Stimulated activated CD8-positive, alpha-beta memory T cell treated with anti-CD3 and anti-CD28 coated beads, Interleukin-4, amount 100 ng/mL, for 1 hour (primary cell): ENCODE measurements at places on chromosomes 2 and 18.

DNA sequence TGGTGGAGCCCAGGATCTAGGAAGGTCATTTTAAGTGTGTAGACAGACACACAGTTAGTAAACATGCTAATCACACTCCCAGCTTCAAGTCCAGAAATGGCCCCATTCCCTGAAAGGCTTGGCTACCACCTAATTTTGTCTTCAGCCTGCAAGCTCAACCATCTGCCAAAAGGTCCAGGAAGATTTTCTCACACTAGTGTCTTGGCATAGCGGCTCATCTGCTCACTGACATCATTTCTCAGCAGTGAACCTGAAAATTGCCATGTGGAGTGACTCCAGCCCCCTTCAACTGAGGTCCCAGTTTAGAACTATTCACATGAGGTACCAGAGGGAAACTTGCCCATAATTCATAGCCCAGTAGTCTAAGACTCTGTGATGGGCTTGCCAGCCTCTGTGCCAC lies 748.9 kb downstream of the LRP1B start:
- DNase-seq, result no peak

GRCh38 chr2:143171817-143172216 lies 42.6 kb downstream of the ARHGAP15 start:
- no peak for DNase-seq

DNA sequence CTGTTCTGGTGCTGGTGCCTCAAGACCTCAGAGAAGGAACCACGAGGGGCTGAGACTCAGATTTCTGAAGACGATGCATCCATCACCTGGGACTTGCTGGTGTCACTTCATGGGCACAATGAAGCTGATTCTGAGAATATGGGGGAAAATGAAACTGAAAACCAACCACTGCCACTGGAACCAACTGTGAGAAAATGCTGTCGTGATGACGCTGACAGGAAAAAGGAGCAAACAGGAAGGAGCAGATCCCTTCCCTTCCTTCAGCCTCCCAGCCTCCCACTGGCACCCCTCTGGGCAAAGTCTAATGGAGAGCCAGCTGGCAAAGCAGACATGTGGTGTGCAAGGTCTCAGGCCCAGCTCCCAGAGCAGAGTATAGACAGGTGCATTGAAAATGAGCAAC lies 109.7 kb downstream of the FOXI3 start:
- DNase-seq, result no peak

- DNase-seq, result no peak
Measured at GRCh38 chr18:80074183-80074582, 34.9 kb upstream of the ADNP2 start.

- no peak for DNase-seq
Measured at GRCh38 chr2:54897420-54898310, 152.6 kb downstream of the RTN4 start.

DNA sequence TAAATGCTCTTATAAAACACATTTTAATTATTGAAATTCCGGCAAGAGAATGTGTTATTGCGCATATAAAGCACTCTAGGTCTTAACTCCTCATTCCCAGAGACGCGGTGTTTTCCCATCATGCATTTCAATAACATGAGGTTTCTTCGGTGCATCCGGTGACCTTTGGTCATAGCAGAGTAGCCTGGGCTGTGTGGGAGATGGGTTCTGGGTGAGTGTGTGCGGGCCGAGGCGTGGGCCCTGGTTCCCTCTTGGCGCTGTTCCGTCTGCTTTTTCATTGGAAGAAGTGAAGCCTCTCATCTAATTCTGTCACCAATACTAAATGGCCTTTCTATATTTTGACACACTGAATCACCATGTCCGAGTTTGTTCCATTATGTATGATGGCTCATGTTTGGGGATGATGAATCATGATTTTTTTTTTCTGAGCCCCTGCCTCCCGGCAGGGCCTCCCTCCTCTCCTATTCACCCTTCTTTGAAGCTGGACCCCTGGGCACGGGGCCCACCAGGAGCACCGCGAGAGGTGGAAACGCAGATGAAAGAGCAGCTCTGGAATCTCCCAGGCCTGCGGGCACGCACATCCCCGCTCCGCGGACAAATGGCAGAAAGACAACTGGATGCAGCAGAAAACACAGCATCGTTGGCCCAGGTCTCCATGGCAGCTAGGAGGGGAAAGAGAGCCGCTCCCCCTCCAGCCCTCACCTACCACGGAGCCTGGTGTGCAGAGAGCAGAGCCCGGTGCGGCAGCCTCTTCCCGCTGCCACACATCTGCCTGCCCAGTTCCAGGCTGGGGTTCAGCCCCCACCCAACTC lies 85.8 kb upstream of the HPCAL1 start:
- no peak for DNase-seq

DNA sequence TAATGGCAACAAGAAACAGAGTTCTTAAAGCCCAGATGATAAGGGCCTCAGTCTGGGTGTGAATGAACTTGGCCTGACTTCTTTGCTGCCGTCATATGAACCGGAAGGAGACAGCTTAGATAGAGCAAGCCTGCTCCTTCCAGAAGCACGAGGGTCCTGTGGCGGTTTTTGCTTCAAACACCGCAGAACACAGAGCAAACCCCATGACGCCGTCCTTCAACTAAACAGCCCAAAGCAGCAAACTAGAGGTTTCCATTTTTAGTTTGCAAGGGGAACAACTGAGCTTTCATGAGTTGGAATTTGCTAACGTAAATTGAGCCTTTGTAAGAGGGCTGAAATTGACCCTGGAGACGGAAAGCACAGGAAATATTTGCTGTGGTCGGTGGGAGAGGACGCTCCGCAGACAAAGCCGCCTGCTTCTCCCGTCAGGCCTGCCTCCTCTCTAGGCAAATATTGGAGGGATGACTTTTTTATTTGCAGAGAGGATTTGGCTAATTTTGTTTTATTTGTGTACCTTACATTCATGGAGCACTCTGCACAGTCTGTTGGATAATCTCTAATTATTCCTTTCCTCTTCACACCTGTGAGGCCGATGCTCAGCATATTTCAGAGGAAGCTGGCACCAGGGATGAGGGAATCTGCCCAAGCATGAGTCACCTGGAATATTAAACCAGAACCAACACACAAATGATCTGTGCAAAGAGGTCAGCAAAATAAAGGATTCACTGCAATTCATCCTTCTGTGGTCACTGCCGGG lies 134.0 kb upstream of the NCK2 start:
- no peak for DNase-seq

DNA sequence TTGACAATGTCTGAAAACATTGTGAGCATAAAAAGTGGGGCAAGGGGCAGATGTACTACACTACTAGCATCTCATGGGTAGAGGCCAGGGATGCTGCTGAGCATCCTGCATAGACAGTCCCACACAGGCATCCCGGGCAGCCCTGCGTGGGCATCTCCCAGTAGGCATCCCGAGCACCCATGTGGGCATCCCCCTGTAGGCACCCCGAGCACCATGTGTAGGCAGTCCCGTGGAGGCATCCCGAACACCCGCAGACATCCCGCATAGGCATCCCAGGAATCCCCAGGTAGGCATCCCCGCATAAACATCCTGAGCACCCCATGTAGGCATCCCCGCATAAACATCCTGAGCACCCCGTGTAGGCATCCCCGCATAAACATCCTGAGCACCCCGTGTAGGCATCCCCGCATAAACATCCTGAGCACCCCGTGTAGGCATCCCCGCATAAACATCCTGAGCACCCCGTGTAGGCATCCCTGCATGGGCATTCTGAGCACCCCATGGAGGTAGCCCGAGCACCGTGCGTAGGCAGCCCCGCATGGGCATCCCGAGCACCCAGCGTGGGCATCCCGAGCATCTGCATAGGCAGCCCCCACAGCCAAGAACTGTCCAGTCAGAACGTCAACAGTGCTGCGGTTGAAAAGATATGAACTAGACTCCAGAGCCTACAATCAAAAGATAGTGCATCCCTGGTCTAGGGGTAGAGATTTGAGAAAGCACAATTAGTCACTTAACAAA lies 273.5 kb downstream of the NBAS start:
- DNase-seq, result no peak

GRCh38 chr2:239192456-239192855 lies 208.4 kb downstream of the HDAC4 start:
- DNase-seq, result no peak

DNA sequence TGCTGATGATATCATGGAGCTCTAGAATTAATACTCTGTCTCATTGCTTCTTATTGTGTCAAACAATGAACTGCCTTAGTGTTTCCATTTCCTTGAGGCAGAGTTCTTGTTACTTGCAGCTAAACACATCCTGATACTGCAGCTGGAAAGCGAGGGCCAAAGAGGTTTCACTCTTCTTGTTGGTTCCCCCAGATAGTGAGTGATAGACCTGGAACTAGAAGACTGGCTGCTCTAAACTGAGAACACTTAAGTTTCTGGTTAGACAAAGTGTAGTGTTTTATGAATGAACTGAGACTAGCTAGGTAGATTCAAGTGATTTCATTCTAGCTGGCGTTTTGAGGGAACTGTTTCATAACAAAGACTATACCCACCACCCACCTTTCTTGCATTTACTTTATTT lies 321.7 kb downstream of the TXNL1 start:
- DNase-seq, result no peak

- DNase-seq, result no peak
Measured at GRCh38 chr2:196915507-196916189, 10.9 kb downstream of the PGAP1 start.

DNA sequence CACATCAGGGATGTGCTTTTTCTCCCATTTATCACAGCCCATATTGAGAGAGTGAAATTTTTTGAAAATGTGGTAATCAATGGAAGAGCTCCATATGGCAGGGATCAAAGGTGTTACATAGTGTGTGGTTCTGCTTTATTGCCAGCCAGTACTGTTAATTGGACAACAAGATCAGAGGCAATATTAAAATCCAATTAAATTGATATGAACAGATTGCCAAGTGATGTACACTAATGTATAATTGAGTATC lies 338.9 kb downstream of the BCL11A start:
- DNase-seq, result no peak

- DNase-seq, result no peak
Measured at GRCh38 chr2:65076345-65076710, 20.1 kb downstream of the CEP68 start.

- no peak for DNase-seq
Measured at GRCh38 chr18:74516271-74517235, 17.7 kb upstream of the CNDP1 start.

GRCh38 chr2:235447210-235447609 lies 46.6 kb upstream of the AGAP1 start:
- DNase-seq, result no peak

- no peak for DNase-seq
Measured at GRCh38 chr2:86293612-86294011, 43.8 kb downstream of the REEP1 start.

GRCh38 chr18:48827291-48828193 lies 123.2 kb downstream of the SMAD7 start:
- DNase-seq, result no peak

DNA sequence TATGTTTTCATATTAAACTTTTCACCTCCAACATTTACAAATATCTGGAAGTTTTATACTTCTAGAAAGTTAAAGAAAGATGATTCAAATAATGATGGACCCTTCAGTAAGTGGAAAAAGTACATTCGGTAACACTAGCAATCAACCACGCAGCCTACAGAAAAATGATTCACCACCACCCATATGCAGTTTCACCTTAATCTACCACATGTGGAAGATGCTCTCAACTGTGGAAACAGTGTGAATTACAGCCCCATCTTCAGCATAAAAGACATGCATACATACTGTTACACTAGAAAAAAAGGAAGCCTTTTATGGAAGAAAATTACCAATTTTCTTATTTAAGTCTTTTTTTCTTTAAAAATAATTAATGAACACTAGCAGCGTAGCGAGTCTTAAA lies 1.1 kb downstream of the SLC38A11 start:
- no peak for DNase-seq

- no peak for DNase-seq
Measured at GRCh38 chr2:30769891-30770462, 37.3 kb downstream of the CAPN13 start.

DNA sequence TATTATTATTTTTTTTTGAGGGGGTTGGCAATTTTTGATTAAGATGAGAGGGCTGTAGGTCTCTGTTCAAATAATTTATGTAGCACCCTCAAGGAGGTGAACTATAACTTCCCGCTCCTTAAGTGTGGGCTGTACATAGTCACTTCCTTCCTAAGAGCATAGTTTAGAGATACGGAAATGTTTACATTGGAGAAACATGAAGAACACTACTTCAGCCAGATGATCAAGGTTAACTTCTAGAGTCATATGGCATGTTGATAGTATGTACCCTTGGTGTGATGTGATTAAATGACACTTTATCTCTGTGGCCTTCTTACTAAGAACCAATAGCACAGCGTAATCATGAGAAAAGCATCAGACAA lies 93.7 kb downstream of the MIB1 start:
- no peak for DNase-seq

- DNase-seq, result no peak
Measured at GRCh38 chr18:57624988-57625387, 3.4 kb upstream of the NARS1 start.

DNA sequence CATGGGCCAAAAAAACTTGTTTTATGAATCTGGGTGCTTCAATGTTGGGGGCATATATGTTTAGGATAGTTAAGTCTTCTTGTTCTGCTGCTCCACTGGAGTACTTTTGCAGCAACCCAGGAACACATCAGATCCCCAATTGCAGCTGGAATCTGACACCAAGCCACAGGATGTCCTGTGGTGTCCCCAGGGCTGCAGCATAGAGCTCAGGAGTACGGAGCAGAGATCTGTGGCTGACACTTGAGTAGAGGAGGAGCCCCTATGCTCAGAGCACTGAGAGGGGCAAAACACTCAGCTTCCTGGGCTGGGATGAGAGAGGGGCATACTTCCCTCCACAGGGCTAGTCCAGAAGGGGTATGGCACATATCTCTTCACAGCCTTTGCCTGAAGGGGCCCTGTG lies 138.9 kb upstream of the ERBB4 start:
- DNase-seq, result no peak

DNA sequence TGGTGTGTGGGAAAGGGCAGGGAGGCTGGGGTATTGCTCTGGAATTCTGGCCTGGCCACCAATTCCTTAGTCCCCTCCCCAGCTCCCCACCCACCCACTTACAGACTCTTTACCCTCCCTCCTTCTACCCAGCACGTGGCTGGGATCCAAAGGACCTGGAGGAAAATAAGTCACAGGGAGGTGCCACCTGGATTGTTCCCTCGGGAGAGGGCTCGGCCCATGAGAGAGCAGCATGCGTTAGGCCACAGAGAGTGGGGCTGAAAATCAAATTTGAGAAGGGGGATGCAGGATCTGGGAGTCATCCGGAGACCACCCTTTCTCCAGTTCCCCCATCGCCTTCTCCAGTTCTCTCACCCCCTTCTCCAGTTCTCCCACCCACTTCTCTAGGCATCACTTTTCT lies 3.0 kb downstream of the ASPRV1 start:
- DNase-seq, result no peak

- no peak for DNase-seq
Measured at GRCh38 chr2:174330945-174331594, 3.7 kb upstream of the SP9 start.

DNA sequence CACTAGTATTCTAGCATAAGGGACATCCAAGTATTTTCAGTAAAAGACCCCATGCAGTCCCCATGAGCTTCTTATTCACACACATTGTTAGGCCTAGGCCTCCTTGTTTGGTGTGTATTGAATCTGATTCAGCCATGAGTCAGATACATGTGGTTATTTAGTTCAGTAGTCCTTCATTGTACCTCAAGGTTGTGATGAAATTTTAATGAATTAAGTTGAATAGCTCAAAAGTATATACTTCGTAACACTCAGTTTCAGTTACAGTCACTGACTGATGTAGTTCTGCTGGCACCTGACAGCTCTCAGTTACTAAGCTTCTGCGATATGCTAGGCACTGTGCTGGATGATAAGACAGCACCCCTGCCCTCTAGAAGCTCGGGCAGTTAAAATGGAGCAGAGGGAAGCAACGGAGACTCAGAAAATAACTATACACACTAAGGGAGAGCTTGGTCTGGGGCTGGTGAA lies 86.4 kb downstream of the XRCC5 start:
- DNase-seq, result no peak
